GM18507 (cell line): ENCODE measurements at places on chromosomes 7 and 10.

DNA sequence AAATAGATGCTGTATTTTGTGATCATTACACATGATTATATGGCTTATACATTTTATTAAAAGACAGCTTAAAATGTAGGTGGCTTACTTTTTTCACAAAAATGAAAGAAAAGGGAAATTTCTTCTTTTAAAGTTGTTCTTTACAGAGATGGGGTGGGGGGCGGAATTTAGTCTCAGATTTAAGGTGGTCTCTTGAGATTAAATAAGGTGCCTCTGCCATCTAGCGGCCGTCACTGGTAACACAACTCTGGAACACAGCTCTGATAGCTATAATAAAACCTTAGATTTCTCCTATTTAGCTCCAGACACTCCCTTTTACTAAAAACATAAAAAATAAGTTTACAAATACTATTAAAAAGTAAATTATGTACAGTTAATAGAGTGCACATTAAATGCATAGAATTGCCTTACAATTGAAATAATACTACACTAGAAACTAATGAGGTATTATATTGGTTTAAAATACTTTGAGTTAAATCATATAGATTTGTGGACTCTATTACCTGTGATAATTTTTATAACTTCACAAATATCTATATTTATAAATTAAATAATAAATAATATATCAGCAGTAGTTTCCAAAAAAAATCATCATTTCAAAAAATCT, 210.9 kb downstream of the DGKB start:
- DNase-seq = no peak

GRCh38 chr10:26612151-26612915, 85.2 kb upstream of the PDSS1 start:
- no peak for DNase-seq

GRCh38 chr7:7816084-7816483, 97.7 kb upstream of the RPA3 start:
- DNase-seq = no peak

DNA sequence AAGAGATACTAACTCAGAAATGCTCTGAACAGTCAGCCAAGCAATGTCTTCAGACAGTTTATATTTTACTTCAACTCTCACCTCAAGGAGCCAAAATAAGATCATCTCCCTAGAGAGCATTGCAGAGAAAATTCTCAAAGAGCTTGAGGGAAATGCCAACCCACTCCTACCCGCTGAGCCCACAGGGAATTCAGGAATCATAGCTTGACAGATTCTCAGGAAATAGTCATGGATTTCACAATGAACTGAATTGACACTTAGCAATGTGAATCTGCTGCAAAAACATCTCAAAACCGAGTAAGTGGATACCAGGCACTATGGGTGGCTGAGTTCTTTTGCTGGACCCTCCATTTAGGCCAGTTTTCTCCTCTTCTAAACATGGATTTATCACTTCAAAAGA, 9.8 kb upstream of the PLAC9 start:
- no peak for DNase-seq

- no peak for DNase-seq
These were observed 493 bp downstream of the WDR91 start for GRCh38 chr7:135210888-135211178.

GRCh38 chr7:90560730-90561129, 35.4 kb upstream of the CDK14 start:
- no peak for DNase-seq
